Omental fat pad (tissue), 4 donors: ENCODE measurements at places on chromosomes 3 and 15. TPM values are rescaled to one million over a fixed set of nuclear protein-coding genes. Genes with fewer than 3 reads are reported as not detected.

- DNase-seq = no peak
These were observed 21.6 kb downstream of the NCBP2 start for GRCh38 chr3:196920733-196921132.

ZNF774 gene
- 1.8 TPM for total RNA-seq

- no peak for DNase-seq
These were observed 32.4 kb downstream of the EHD4 start for GRCh38 chr15:41939986-41940385.

DNA sequence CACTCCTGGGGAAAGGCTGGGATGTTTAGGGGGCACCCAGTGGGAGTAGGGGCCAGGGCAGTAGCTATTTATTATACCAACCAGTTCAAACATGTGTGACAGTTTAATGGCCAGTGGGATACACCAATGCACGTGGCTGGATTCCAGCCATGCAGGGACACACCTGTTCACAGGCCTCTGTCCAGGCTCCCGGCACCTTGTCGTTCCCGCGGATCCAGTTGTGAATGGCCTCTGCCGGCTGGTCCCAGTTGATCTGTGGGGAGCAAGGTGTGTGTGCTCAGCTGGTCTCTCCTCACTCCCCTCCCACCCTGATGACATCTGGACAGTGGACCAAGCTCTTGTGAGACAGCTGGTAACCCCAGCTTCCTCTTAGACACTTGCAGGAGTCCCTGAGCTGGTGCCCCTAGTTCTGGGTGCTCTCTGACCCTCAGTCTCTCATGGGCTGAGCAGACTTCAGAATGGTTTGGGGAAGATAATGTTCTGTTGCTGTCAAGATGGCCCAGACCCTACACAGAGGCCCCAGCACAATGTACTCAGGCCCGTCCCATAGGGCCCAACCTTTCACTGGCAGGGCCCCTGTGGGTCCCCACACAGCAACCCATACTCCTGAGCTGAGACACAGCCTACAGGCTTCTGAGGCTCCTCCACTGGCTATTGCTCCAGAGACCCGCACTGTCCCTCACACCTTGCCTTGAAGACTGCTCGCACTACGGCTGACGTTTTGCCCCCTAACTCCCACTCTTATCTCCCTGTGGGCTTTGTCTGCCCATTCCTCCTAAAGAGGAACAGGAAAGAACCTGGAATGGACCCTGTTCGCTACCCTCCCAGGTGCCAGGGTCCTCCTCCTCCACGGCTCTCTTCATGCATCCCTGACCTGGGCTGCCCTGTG lies 25.8 kb downstream of the ALDH1L1 start:
- no peak for DNase-seq

SLC35A5 gene
- total RNA-seq = 43.4 TPM

DNA sequence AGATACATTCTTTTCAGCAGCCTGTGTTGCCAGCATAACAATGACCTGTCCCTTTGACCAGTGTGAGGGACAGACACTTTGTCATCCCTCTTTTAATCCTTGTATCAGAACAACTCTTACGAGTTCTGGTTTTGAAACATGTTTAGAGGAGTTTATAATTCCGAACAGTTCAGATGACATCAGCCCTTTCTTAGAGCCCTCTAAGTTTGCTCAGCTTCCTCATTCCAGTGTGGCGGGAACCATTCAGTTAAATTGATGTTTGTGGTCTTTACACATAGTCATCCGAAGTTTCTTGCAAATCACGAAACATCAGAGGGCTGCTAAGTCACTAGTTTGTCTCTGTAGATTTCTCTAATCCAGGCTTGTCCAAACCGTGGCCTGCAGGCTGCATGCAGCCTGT lies 102.5 kb downstream of the AKAP13 start:
- no peak for DNase-seq

- no peak for DNase-seq
These were observed 203.7 kb upstream of the UMPS start for GRCh38 chr3:124526601-124527000.

CHRNA5 gene
- total RNA-seq = 1.3 TPM

- DNase-seq = no peak
These were observed 317.2 kb upstream of the PROK2 start for GRCh38 chr3:72102112-72102616.

DNA sequence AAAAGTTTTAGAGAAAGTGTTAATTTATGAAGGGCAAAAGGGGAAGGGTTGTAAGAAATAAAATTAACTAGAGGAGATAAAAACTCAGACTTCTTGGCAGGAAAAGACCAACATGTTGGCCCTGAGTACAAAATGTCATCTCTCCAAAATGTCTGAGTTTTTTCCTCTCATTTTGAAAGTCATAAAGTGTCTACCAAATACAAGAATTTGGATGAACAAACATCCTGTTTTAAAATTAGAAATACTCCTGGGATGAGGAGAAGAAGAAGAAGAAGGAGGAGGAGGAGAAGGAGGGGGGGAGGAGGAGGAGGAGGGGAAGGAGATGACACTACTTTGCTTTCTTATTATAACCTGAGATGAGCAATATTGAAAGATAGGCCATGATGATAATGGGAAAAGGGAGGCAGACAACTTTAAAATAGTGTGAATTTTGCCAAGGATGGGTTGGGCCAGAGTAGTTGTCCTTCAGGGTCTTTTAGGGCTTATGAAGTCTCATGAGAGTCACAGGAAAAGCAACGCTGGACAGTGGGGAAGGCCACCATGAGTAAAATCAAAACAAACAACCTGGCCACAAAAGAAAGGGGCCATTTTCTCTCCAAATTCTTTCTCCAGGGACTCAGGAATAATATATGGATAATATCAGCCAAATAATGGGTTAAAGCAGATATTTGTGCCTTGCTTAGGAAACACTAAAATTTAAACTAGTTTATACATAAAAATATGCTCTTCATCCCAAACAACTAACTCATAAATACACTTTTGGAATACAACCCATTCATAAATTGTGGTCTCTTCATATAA lies 632.9 kb downstream of the EPHA3 start:
- no peak for DNase-seq

DNA sequence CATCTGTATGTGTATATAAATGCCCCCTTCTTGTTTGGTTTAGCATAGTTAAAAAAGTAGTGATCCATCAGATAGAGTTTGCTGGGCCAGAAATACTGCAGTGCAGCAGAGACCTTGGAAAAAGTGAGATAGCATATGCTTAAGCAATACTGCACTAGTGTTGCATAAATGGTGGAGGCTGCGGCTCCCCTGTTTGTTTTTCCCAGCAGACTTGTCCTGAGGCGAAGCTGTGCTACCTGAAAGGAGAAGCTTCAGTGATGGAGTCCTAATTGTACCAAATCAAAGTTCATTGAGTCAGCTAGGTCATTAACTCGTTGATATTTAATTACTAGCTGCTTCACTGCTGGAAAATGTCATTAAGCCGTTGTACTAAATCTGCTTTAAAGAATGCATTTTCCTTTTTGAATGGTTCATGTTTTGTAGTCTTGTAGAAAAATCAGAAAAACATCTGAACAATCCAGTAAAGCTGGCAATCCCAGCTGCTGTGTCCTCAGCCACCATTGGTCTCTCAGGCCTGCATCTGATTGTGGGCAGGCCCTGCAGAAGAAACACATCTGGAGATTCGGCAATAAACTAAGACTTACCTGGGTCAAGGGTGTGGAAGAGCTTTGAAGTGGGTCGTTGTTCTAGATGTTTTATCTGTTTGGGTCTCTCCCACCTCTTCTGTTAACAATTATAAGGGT lies 169.6 kb downstream of the B3GALNT1 start:
- no peak for DNase-seq

DNA sequence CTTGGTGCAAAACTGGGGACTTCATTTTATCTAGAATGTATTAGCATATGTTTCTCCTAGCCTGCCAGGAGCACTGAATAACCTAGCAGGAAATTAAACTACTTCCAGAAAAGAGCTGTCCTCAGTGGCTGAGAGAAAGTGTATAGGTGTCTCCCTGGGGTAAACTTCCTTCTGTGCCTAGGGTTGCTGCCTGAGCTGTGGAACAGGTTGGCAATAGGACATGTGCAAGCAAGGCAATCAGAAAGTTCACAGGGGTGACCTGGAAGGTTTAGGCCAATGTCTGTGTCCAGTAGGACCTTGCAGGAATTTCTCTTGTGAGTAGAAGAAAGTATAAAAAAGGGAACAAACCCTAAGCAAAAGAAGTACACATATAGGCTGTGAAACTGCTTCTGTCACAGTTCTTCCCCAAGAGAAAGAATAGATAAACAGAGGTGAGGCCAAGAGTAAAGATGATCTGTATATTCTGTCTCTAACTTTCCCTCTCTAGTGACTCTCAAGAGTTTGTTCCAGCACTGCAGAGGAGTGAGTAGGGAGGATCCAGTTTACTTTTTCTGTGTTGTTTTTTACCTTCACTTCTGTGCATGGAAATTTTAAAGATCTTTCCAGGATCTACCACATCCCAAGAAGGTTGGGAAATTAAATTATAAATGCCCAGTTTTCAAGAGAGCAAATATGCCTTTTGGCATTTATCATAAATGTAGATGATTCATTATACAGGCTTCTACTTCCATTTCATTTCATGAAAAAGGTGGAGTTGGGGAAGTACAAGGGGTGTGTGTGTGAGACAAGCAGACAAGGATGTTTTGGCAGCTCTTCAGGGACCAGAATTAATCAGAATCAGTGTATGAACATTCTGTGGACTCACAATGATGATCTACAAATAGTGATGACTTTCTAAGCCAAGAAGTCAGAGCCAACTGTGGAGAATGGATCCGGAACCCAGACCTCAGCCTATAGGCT lies 155.2 kb downstream of the RBPMS2 start:
- no peak for DNase-seq

DNA sequence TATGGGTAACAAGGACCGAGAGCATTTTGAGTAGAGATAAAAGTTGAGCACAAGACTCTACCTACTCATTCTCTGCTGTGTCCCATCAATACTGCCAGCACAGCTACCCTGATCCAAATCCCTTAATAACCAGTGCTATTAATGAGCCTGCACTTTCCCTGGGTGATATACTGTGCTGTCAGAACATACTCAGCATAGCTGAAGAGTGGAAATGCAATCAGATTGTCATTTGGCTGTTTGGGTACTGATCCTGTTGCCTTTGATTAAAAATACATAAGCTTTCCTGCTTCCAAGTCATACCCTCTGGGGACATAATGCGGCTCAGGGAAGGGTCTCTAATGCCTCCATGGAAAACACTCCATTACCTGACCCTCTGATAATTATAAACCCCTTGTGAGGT lies 917.5 kb downstream of the SQOR start:
- no peak for DNase-seq

DNA sequence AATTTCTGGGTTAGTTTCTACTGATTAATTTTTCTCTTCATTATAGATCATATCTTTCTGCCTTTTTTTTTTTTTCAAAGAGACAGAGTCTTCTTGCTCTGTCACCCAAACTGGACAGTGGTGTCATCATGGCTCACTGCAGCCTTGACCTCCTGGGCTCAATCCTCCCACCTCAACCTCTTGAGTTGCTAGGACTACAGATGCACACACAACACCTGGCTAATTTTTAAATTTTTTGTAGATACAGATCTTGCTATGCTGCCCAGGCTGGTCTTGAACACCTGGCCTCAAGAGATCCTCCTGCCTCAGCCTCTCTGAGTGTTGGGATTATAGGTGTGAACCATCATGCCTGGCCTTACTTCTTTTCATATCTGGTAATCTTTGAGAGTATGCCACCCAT lies 73.3 kb upstream of the SLCO2A1 start:
- no peak for DNase-seq

DNA sequence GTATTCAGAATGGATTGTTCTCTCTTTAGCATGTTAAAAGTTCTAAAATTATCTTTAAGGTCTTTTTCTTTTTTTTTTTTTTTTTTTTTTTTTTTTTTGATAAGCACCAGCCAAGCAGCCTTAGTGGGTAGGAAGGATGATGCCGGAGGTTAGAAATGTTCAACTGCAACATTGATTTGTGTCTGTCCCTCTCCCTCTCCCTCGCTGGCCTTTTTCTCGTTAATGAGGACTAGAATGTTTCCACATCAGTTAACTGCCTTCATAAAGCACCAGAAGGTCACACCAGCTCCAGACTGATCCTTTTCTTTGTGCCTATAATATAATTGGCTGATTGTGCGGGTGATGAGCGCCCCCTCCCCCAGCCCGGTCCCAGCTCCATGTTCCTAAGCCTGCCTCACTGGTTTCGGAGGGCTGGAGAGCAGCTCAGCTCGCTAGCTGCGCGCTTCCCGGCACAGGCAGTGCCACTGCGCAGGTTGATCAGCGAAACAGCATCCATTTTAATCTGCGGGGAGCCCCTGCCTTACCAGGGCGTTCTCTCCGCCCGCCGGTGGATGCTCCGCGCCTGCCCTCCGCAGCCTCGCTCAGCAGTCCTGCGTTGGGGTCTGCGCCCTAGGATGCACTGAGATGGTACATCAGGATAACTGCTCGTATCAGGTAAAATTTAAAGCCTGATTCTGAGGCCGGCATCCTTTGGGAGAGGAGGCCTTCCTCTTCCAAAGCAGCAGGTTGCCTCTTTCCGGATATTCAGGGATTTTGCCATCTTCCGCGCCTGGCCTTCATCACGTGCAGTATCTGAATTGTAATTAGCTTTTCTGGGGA lies 148.9 kb upstream of the IL12A start:
- no peak for DNase-seq

- DNase-seq = no peak
These were observed 1.4 kb downstream of the VEPH1 start for GRCh38 chr3:157501863-157502262.

GRCh38 chr3:13051066-13051465 lies 22.2 kb downstream of the IQSEC1 start:
- DNase-seq = no peak

GRCh38 chr15:45995800-45996199 lies 361.0 kb downstream of the SQOR start:
- no peak for DNase-seq

XRN1 gene
- 30.7 TPM for total RNA-seq

ACKR4 gene
- total RNA-seq = 3.2 TPM

GOLGA6L9 gene
- total RNA-seq = 2.5 TPM

DNA sequence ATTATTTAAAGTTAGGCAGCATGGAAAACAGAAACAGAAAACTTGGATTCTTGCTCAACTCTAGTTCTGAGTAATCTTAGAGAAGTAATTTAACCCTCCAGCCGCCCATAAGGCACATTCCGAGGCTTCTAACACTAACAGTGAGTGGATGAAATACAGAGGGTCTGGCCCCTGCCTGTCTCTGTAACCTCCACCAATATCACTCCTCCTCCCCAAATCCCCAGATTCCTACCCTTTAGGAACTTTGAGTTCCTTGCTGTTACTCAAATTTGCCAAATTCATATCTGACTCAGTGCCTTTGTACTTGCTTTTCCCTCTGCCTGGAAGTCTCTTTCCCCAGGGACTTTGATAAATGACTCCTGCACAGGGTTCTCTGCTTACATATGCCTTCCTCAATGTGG lies 112.5 kb upstream of the TGFBR2 start:
- no peak for DNase-seq

- DNase-seq = no peak
These were observed 338.5 kb upstream of the UMPS start for GRCh38 chr3:124391774-124392173.
